ENCODE measurements at places on chromosomes 12 and 14.

- DNase-seq, result no peak
These were observed 87.3 kb upstream of the LRIG3 start for GRCh38 chr12:59007620-59008019.

DNA sequence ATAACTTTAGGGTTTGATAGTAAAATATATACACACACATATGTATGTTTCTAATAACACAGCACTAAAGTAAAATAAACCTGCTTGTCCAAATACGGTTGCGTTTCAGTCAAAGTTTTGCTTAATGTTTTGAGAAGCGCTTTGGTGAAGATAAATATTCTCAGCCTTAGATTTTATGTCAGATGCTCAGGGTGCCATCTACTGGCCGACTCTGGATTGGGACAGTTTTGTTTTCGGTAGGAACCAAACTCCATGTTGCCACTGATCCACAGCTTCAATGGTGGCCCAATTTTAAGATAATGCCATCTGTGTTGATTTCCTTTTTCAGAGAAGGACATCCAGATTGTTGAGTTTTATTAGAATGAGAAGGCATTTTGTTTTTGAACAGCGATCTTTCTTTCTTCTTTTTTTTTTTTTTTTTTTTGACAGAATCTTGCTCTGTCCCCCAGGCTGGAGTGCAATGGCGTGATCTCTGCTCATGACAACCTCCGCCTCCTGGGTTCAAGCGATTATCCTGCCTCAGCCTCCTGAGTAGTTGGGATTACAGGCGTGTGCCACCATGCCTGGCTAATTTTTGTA is 43.1 kb downstream of the LLPH start:
- peak; percentile 48 for DNase-seq

DNA sequence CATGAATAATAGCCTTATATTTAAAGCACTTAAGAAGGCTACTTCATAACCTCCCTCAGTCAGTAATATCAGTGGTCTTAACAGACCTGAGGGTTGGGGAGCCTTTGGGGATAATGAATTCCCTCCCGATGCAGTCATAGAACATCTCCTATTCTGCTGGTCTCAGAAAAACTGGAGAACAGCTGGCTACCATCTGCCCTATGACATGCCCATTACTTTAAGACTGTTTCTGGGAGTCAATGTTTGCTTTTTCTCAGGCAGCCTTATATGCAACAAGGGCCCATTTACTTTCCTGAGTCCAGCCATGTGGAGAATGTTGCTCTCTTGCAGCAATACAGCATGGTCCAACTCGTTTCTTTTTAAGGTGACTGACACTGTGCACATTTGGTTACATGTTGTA is 161.7 kb upstream of the PARP11 start:
- DNase-seq, result no peak

DNA sequence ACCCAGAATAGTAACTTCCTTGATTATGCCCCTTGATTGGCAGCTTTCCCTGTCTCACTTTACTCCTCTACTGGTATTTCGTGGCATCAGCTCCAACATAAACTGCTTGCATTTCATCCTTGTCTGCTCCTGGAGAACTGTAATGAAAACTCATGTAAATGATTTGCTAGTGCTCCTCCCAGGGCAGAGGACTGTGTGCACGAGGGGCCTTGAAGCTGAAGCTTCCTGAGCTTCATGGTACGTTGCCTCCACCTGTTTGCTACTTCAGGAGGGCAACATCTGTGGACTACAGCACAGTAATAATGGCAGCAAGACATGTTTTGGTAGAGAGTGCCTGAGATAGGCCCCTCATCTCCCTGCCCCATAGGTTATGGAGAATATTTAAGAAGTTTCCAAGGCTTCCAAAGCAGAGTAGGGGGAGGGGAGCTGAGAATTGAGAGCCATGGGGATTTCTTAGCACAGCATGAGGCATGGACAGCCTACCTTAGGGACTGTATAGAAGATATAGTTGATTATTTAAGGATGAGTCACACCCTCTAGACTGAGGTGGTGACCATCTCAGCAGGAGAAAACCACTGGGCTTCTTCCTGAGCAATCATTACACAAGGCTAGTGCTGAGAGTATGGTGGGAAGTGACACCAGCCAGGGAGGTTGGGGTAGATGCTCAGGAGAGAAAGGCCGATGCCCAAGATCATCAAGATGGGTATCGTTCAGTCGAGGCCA is 29.5 kb downstream of the CCDC198 start:
- DNase-seq, result no peak

GRCh38 chr12:6605421-6606330 is 1.5 kb downstream of the CHD4 start:
- DNase-seq, result peak; percentile 64

GRCh38 chr12:64955746-64956145 is 131.3 kb downstream of the TBC1D30 start:
- DNase-seq, result no peak

GRCh38 chr12:79347866-79348265 is 342.9 kb downstream of the PAWR start:
- no peak for DNase-seq

DNA sequence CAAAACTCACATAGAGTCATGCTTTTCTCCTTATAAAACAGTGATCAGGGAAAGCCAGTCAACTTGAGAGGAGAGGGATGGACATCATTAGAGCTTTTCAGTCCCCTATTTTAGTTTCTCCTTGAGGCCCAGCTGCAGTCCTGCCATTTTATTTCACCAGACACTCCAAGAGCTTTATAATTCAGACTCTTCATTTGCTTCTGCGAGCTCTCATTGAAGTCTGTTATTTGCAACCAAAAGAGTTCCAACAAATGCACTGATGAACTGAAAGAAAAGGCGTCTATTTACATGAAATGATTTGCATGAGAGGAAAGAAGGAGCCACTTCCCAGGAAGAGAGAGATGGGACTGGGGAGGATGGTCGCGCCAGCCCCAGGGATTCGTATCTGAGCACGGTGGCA is 86.8 kb downstream of the NDUFA12 start:
- no peak for DNase-seq

GRCh38 chr12:12925388-12925787 is 26.6 kb downstream of the GPRC5D start:
- no peak for DNase-seq

DNA sequence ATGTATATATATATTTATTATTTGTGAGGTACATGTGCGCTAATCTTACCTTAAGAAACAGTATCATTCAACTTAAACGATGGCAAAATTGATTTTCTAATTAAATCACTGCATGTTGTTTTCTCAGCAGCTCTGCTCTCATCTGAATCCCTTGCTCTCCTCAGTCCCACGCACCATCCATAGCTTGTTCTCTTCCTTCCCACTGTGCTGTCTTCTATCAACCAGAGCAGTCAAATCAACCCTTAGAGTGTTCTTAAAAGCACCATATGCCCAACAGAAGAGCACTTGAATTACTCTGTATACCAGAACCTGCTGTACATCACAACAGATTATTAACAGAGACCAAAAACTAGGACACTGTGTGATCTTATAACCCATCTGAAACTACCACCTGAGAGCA is 209.4 kb upstream of the G2E3 start:
- DNase-seq, result no peak

- DNase-seq, result no peak
These were observed 98.1 kb downstream of the GAS2L3 start for GRCh38 chr12:100671396-100672074.

GRCh38 chr12:4046495-4046840 is 173.3 kb upstream of the PARP11 start:
- DNase-seq, result no peak

DNA sequence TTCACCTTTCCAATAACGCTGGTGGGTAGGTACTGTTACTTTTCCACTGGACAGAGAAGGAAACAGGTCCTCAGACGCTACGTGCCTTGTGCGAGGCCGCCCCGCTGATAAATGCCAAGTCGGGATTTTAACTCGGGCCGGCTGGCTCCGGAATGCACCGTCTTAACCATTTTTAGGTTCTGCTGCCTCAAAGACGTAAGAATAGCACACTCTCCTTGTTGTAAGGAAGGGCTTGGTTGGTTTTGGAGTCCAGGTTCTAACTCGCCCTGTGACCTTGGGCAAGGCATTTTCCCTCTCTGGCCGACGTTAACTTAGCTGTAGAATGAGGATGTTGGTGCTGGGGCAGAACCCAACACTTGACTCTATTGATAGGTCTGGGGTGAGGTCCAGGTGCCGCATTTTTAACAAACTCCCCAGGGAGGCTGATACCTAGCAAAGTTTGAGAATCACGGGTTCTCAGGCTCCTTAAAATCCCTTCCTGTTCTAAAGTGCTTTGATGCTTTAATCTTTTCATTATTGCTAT is 814 bp downstream of the ANKRD13A start:
- no peak for DNase-seq
